ENCODE measurements at places on chromosomes 7 and 10. TPM values are rescaled to one million over a fixed set of nuclear protein-coding genes. Genes with fewer than 3 reads are reported as not detected.

- H3K27me3 ChIP-seq = no peaks in the 10 kb centered on the region
- no peak overlapping the region for H3K4me3 ChIP-seq
- no peak for DNase-seq
Observed at GRCh38 chr7:82548141-82548688, 104.6 kb upstream of the CACNA2D1 start.

DNA sequence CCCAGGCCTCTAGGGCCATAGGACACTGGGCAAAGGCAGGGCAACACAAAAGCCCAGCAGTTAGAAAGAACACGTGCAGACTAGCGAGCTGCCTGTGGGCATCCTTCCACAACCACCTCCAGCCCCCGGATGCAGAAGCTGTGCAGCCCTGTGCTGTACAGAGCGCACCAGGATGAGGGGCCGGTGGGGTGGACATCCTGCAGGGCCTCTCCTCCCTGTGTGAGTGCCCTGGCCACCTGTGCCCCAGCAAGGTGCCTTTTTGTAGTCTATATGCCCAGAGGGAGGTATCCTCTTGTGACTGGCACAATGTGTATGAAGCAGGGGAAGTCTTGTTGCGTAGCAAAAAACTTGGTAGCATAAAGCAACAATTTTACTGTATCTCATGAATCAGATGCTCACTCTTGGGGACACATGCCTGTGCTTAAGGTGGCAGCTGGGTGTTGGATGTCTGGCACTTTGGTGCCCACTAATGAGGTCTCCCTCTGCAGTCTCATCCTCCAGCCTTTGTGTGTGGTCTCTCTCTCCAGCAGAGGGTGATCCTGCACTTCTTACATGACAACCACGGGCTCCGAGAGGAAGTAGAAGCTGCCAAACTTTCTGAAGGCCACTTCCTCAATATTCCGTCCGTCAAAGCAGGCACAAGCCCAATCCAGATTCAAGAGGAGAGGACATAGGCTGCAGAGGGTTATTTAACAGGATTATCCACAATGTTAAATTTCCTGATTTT lies 8.7 kb downstream of the NCAPG2 start:
- no peak for DNase-seq
- H3K4me1 ChIP-seq = no peaks in the 10 kb centered on the region
- H3K36me3 ChIP-seq = no peaks in the 10 kb centered on the region
- no peak overlapping the region for H3K4me3 ChIP-seq
- H3K27ac ChIP-seq = no peak overlapping the region

DNA sequence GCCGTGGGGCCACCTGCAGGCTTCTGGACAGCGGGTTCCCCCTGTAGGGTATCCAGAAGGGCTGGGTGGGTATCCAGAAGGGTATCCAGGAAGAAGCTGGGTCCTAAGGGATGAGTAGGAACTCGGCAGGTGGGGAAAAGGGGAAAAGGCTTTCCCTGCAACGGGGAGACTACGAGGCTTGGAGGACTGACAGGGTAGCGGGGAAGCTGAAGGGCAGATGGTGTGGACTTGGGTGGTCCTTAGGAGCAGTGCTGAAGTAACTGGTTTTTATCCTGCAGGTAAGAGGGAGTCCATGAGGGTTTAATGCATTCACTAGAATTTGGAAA lies 525 bp downstream of the UBE2D4 start:
- no peaks in the 10 kb centered on the region for H3K36me3 ChIP-seq
- peak overlapping the region; percentile 79 for H3K4me3 ChIP-seq
- peaks cover 11% of the 10 kb centered on the region for H3K4me1 ChIP-seq

- no peak overlapping the region for H3K4me3 ChIP-seq
- no peak for DNase-seq
- H3K36me3 ChIP-seq = no peaks in the 10 kb centered on the region
- no peaks in the 10 kb centered on the region for H3K27me3 ChIP-seq
Observed at GRCh38 chr7:99102361-99102760, 41.5 kb downstream of the SMURF1 start.

- H3K4me1 ChIP-seq = no peaks in the 10 kb centered on the region
- H3K36me3 ChIP-seq = no peaks in the 10 kb centered on the region
- H3K27me3 ChIP-seq = no peaks in the 10 kb centered on the region
- H3K27ac ChIP-seq = no peak overlapping the region
- no peak overlapping the region for H3K4me3 ChIP-seq
- no peak for DNase-seq
Observed at GRCh38 chr10:1894912-1895311, 157.6 kb upstream of the ADARB2 start.

DNA sequence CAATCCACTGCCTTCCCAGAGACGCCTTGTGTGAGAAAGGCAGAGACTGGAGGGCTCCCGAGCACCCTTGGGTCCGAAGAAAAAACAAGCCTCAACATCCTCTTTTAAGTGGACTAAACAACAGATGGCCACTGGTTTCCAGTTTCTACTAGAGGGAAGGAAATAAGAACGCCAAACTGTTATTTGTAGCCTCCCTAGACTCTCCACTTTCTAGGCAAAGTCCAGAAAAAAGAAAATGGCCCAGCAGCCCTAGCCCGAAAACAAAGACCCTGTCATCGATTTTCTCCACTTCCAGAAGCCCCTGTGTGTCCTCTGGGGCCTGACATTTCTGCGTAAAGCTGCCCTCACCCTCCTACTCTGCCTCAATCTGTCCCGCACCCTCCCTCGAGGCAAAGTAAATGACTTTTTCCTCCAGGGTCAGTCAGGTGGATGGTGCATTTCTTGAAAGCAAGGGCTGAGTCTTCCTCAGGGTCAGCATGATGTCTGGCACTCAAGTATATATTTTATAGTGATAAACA lies 6.0 kb downstream of the RGS10 start:
- DNase-seq = no peak
- no peak overlapping the region for H3K4me3 ChIP-seq
- no peaks in the 10 kb centered on the region for H3K27me3 ChIP-seq
- no peak overlapping the region for H3K27ac ChIP-seq

- no peak overlapping the region for H3K4me3 ChIP-seq
- no peaks in the 10 kb centered on the region for H3K36me3 ChIP-seq
- peak overlapping the region; percentile 94 for H3K27ac ChIP-seq
- H3K4me1 ChIP-seq = peaks cover 35% of the 10 kb centered on the region
Observed at GRCh38 chr7:104946338-104946737, 67.7 kb upstream of the KMT2E start.

The GRM3 gene
- total RNA-seq = not detected
